ENCODE measurements at places on chromosomes 13 and 19. TPM values are rescaled to one million over a fixed set of nuclear protein-coding genes. Genes with fewer than 3 reads are reported as not detected.

DAND5 gene
- total RNA-seq: 12.7 TPM

POLRMT gene
- 54.3 TPM for total RNA-seq

WDR87 gene
- total RNA-seq: not detected

WDR62 gene
- total RNA-seq: 17.7 TPM

CGB2 gene
- total RNA-seq: not detected

C1QTNF9B gene
- total RNA-seq: 2.1 TPM

SLC8A2 gene
- total RNA-seq: 0.30 TPM

DNA sequence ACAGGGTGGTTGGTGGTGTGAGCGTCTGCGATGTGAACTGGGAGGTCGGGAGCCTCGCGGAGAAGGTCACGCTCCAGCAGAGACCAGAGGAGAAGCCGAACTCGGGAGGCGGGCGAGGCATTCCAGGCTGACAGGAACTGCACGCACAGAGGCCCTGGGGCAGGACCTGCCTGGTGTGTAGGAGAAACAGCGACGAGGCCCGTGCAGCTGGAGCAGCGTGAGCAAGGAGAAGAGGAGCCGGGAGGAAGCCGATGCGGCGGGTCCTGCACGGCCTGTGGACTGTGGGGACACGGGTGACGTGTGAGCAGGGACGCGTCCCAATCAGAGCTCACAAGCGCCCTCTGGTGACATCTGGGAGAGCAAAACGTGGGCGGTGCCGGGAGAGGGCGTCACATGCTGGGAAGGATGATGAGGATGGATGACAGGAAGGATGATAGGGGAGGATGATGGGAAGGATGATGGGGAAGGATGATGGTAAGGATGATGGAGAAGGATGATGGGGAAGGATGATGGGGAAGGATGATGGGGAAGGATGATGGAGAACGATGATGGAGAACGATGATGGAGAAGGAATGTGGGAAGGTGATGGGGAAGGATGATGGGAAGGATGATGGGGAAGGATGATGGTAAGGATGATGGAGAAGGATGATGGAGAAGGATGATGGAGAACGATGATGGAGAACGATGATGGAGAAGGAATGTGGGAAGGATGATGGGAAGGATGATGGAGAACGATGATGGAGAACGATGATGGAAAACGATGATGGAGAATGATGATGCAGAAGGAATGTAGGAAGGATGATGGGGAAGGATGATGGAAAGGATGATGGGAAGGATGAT lies 16.1 kb upstream of the MADCAM1 start:
- H3K36me3 ChIP-seq: no peaks in the 10 kb centered on the region
- peak; percentile 88 for DNase-seq
- peak overlapping the region; percentile 75 for H3K27ac ChIP-seq
- H3K4me1 ChIP-seq: peaks cover 10% of the 10 kb centered on the region
- H3K4me3 ChIP-seq: peak overlapping the region; percentile 52
- peaks cover 24% of the 10 kb centered on the region for H3K27me3 ChIP-seq

GRCh38 chr13:66519259-66519658 lies 710.9 kb downstream of the PCDH9 start:
- H3K36me3 ChIP-seq: no peaks in the 10 kb centered on the region
- no peak overlapping the region for H3K4me3 ChIP-seq
- no peak overlapping the region for H3K27ac ChIP-seq
- H3K4me1 ChIP-seq: no peaks in the 10 kb centered on the region
- no peaks in the 10 kb centered on the region for H3K27me3 ChIP-seq
- DNase-seq: no peak

DNA sequence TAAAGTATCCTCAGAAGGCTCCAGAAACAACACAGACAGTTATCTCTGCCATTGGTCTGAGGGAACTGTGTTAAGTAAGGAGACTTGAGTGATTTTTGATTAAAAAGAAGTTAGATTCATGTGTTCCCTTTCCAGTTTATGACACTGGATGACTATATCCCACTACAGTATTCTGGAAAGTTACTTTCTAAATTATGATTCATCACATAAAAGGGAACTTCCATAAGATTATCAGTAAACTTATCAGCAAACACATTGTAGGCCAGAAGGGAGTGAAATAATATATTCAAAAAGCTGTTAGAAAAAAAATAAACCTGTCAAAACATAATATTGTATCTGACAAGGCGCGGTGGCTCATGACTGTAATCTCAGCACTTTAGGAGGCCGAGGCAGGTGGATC lies 700.0 kb downstream of the SLITRK6 start:
- H3K36me3 ChIP-seq: no peaks in the 10 kb centered on the region
- H3K4me3 ChIP-seq: no peak overlapping the region
- no peak overlapping the region for H3K27ac ChIP-seq
- no peaks in the 10 kb centered on the region for H3K27me3 ChIP-seq

DNA sequence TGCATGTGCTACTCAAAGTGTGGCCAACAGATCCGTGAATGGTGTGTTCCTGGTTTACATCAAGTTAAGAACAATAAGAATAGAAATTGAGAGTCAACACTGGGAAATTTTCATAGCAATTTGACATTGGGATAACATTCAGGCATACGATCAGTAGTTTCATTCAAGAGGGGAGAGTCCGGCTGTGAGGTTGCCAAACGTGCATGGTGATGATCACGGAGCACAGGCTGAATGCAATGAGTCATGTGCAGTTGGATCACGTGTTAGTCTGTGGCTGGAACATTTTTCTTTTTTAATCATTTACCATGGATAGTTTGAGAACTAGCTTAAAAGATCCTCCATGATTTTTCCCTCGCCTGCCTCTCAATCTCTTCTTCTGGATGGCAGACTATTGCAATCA lies 2.5 kb upstream of the DCT start:
- H3K4me1 ChIP-seq: no peaks in the 10 kb centered on the region
- peak overlapping the region; percentile 20 for H3K27ac ChIP-seq
- DNase-seq: peak; percentile 22

GRCh38 chr13:109131698-109132257 lies 502.4 kb downstream of the MYO16 start:
- H3K27me3 ChIP-seq: no peaks in the 10 kb centered on the region
- DNase-seq: no peak
- no peak overlapping the region for H3K4me3 ChIP-seq

GRCh38 chr13:98772794-98773452 lies 20.5 kb upstream of the SLC15A1 start:
- H3K4me3 ChIP-seq: no peak overlapping the region
- no peak for DNase-seq
- no peaks in the 10 kb centered on the region for H3K4me1 ChIP-seq
- H3K27ac ChIP-seq: no peak overlapping the region

DNA sequence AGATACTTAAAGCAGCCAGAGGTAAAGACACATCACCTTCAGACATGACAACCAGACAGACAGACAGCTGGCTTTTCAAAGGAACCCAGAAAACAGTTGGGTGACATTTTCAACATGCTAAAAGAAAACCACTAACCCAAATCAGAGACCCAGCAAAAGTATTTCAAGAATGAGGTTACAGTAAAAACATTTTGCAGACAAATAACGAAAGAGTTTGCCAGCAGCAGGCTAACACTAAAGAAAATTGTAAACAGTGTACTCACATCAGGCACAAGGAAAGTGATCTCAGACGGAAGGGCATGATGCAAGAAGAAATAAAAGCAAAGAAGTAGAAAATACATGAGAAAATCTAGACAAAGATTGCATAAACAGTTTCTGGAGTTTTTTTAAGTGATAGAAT lies 46.4 kb downstream of the AP1M1 start:
- DNase-seq: no peak
- no peaks in the 10 kb centered on the region for H3K36me3 ChIP-seq
- H3K27ac ChIP-seq: no peak overlapping the region
- H3K27me3 ChIP-seq: no peaks in the 10 kb centered on the region
- H3K4me3 ChIP-seq: no peak overlapping the region

DNA sequence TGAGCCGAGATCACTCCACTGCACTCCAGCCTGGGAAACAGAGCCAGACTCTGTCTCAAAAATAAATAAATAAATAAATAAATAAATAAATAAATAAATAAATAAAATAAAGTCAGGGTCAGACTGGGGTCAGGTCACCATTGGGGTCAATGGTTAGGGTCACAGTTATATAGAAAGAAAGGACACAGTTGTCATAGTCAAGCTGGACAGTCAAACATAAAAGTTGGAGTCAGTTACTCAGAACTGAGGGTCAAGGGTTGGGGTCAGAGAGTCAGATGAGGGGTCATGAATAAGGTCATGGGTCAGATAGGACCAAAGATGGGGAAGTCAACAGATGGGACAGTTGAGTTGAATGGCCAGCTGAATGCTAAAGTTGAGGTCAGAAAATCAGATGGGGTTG lies 16.7 kb upstream of the EPOR start:
- peaks cover 12% of the 10 kb centered on the region for H3K4me1 ChIP-seq
- H3K4me3 ChIP-seq: no peak overlapping the region
- DNase-seq: no peak
- H3K27me3 ChIP-seq: peaks cover under 1% of the 10 kb centered on the region

DNA sequence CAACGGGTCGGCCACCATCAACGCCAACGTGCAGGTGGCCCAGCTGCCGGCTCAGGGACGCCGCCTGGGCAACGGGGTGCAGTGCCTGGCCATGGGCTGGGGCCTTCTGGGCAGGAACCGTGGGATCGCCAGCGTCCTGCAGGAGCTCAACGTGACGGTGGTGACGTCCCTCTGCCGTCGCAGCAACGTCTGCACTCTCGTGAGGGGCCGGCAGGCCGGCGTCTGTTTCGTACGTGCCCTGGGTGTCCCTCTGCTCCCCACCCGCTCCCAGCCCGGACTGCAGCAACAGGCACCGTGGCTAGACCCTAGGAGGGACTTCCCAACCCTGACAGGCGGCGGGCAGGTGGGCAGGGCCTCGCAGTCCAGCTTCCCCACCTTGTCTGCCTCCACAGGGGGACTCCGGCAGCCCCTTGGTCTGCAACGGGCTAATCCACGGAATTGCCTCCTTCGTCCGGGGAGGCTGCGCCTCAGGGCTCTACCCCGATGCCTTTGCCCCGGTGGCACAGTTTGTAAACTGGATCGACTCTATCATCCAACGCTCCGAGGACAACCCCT lies 3.5 kb downstream of the ELANE start:
- no peak overlapping the region for H3K4me3 ChIP-seq
- peaks cover 19% of the 10 kb centered on the region for H3K4me1 ChIP-seq
- no peak overlapping the region for H3K27ac ChIP-seq
- DNase-seq: no peak
- no peaks in the 10 kb centered on the region for H3K36me3 ChIP-seq

DNA sequence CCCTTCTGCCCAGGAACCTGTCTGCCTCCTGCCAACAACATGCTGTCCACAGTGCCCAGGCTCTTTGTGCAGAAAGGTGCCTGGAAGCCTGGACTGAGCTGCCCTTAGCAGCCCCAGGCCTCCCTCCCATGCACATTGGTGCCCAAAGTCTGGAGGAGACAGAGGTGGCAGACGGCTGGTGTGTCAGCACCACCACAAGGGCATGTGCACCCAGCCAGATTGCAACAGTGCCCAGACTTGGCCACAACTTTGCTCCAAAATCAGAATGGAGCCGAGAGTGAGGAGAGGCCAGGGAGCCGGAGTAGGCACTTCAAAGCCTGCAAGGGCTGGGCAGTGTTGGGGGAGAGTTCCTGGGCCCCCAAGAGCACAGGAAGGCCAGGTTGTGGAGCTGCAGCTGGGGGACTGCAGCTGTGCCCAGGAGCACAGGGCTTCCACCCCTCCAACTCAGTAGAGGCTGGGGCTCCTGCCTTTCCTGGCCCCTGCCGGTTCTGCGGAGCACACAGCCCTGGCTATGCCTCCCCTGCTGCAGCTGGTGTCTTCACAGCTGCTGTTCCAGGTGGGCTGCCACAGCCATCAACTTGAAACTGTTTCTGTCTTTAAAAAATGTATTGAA lies 1255.8 kb downstream of the SLITRK5 start:
- no peak for DNase-seq
- no peaks in the 10 kb centered on the region for H3K4me1 ChIP-seq
- H3K27ac ChIP-seq: no peak overlapping the region

- no peaks in the 10 kb centered on the region for H3K27me3 ChIP-seq
- peak overlapping the region; percentile 83 for H3K27ac ChIP-seq
- peak overlapping the region; percentile 2 for H3K4me3 ChIP-seq
- no peak for DNase-seq
- peaks cover 74% of the 10 kb centered on the region for H3K4me1 ChIP-seq
Observed at GRCh38 chr13:111186305-111186935, 71.3 kb downstream of the ARHGEF7 start.

DNA sequence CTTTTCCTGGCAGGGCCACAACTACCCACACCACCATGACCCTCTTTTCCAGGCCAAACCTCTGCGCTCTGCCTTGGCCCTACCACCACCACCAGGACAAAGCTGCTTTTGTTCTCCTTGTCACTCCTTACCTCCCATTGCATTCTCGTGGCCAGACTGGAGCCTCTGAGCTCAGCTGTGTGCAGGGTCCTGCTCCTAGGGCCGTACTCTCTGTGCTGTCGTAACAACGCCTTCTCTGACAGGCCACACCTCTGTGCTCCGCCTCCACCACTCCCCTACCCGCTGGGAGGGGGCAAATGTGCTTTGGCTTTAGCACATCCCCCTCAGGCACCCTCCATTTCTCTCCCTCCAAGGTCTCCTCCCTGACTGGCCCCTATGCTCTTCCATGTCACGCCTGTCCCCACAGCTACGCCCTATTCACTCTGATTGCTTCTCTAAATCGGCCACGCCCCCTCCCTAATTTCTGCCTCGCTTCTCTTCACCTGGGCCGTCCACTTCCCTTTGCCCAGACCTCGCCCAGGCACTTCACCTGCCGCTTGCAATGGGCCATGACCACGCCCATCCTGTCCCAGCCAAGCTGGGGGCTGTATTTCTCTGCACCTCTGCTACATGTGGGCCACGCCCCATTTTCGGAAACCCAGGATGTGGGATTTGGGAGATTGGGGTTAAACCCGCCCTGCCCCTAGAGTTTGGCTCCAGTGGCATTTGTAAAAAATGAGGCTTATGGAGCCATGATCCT lies 472.3 kb downstream of the KLF12 start:
- no peak for DNase-seq
- no peak overlapping the region for H3K27ac ChIP-seq
- H3K36me3 ChIP-seq: no peaks in the 10 kb centered on the region

- H3K4me3 ChIP-seq: no peak overlapping the region
- DNase-seq: no peak
- no peaks in the 10 kb centered on the region for H3K36me3 ChIP-seq
Observed at GRCh38 chr19:35620001-35620400, 7.5 kb downstream of the HAUS5 start.

DNA sequence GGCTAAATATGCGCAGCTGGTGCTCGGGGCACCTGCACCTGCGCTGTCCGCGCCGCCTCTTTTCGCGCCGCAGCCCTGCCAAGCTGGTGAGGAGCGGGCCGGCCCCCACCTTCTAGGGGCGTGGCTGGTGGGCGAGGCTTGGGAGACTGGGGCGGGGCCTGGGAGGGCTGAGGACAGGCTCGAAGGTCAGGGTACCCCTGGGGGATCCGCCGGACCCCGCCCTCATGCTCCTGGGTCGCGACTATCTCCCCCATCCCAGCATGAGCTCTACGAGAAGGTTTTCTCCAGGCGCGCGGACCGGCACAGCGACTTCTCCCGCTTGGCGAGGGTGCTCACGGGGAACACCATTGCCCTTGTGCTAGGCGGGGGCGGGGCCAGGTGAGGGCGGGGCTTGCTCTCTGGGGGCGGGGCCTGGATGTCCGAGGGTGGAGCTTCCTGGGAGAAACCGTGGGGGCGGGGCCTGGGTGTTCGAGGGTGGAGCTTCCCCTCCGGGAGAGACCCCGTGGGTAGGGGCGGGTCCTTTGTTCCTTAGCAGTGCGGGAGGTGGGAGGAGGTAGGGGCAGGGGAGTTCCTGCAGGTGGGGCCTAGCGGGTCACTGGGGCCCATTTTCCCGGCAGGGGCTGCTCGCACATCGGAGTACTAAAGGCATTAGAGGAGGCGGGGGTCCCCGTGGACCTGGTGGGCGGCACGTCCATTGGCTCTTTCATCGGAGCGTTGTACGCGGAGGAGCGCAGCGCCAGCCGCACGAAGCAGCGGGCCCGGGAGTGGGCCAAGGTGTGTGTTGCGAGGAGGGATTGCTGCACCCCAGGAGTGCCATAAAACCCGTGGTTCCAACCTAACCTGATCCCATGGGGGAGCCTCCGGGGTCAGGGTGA lies 19.7 kb downstream of the PNPLA6 start:
- no peak overlapping the region for H3K4me3 ChIP-seq
- H3K4me1 ChIP-seq: peaks cover 3% of the 10 kb centered on the region
- no peak overlapping the region for H3K27ac ChIP-seq
- no peaks in the 10 kb centered on the region for H3K27me3 ChIP-seq

All from left ventricle myocardium inferior (tissue), 1 donor.